ENCODE measurements at places on chromosomes 3 and 15.
A peak's percentile ranks its signal among the peaks of the same experiment; 100 is the strongest.

GRCh38 chr3:14319654-14320182 lies 82.7 kb upstream of the SLC6A6 start:
- DNase-seq, result peak; percentile 81

DNA sequence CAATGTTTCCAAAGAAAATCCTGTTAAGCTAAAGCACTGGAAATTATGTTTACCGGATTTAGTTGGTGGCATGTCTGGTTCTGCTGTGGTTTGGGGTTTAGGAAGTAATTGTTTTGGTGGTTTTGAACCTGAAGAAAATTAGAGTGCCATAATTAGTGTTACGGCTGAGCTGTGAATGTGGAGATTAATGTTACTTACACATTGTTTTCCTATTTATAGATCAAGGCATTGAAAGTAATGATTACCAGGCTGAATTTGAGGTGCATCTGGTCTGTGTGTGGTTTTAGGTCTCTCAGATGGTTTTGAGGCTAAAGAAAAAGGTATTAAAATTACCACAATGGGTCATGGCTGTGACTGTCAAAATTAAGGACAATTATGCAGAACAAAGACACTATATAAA lies 128.9 kb downstream of the TFG start:
- no peak for DNase-seq

GRCh38 chr3:11950576-11950975 lies 53.6 kb upstream of the SYN2 start:
- no peak for DNase-seq

- DNase-seq, result peak; percentile 35
Measured at GRCh38 chr3:124584552-124585391, 145.5 kb upstream of the UMPS start.

- DNase-seq, result peak; percentile 75
Measured at GRCh38 chr15:77870195-77871065, 207.1 kb downstream of the TBC1D2B start.
